Nucleus accumbens (tissue), 56 donors: ENCODE measurements at places on chromosomes 3 and 15.

DNA sequence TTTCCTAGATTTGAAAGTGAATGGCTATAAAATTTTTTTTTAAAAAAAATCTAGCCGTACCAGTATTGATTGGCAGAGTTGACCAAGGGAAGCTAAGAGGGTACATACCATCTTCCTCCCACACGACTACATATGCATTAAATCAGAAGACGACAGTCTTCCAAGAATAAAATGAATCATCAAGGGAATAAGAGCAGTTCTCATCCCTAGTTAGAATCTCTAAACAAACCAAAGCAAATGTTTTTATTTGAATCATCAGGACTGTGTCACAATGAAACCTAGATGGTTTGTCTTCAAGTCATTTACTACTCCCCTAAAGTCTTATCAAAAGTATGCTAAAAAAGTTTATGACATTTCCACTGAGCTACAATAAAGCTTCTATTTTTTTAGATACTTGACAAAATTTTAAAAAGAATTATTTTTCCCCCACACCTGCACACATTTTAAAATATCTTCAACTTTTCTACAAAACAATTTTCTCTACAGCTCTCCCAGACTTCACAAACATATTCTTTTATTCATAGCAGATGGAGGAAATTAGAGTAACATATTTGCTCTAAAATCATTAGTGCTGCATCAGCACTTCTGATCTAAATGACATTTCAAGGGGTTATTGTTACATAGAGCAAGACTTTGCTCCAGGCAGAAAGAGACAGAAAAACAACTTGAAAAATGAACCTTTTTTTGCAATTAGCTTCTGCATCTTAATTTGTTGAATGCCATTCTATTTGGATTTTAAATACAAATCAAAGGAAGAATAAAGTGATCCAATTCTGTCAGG lies 547.1 kb downstream of the FHIT start:
- no peak for DNase-seq

GRCh38 chr15:101207867-101208288 lies 44.0 kb downstream of the CHSY1 start:
- DNase-seq = no peak

DNA sequence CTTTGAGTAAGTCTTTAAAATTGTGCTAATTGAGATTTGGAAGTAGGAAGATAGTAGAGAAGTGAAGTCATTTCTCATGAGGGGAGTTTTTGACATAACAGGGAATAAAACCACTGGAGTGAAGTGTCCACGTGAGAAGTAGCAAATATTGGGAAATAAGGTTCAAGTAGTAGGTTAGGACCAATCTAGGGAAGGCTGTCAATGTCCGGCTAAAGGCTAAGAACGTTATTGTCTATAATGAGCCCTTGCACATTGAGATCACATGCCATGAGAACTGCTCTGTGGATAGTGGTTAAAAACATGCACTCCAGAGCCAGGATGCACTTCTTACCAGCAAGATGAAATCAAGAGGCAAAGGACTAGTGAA lies 459.9 kb upstream of the TPRG1 start:
- DNase-seq = no peak

DNA sequence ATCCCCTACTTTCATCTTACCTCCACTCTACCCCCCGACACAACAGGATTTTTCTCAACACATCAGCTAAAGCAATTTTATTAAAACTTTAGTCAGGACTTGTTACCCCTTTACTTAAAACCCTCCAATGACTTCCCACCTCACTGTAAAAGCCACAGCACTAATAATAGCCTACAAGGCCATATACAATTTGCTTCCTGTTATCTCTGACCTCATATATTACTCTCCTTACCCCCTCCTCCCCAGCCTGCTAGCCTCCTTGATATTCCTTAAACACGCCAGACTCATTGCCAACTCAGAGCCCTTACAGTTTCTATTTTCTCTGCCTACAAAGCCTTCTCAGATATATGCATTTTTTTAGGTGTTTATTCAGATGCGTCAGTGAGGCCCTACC lies 54.4 kb downstream of the DCUN1D1 start:
- no peak for DNase-seq

GRCh38 chr3:117941756-117942155 lies 1092.9 kb downstream of the IGSF11 start:
- no peak for DNase-seq

DNA sequence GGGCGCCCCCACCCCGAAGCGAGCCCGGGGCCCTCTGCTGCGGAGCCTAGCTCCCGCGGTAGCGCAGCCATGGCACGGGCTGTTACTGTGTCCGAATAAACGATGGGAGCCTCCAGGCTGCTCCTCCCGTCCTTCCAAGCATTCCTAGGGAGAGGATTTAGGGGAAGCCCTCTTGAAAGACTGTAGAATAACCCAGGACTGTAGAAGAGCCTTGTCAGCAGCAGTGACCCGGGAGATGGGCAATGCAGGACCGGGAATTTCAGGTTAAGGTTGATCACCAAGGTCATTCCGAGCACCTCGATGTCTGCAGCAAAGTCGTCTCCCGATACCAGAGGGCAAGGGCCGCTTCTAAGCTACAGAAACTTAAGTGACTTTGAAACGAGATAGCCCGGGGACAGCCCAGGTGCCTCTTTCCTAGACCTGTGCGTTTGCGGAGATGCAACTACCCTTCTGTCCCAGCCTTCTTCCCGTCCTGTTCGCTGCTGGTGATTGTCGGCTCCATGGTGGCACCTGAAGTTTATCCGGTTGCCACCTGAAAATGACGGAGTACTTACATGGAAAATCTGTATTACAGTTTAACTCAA lies 753 bp upstream of the MYO5A start:
- DNase-seq = no peak

GRCh38 chr3:185825639-185826481 lies 1.0 kb upstream of the IGF2BP2 start:
- DNase-seq = no peak

DNA sequence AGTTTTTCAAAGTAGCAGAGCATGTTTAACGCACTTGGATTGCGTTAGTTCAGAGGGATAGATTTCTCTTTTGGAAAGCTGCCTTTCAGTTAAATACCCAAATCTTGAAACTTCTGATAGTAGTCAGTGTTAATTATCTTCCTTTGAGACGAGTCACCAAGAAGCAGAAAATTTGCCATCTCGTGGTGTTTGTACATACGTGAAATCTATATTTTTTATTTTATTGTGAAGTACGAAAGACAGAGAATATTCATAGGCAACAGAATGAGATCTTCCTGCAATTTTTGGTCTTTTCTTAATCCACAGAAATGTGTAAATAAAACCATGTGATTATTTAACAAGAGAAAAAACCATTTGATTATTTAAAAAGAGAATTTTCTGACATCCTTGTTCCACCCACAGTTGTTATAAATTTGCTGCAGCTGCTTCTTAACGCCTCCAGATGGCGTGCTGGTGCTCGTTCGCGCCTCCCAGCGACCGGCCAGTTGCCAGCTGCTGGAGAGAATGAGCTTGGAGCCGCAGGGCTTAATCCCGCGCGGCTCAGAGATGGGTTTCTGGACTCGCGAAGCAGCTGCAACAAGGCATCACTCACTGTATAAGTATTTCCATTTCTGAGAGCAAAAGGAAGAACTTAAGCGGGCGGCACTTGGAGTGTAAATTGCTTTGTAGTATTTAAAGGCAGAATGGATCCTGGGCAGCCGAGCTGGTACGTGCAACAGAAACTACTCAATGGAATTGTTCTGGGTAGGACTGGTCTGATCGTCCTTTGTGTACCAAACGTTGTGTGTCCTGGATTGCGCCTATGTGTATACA lies 10.5 kb upstream of the SLITRK3 start:
- peak; percentile 64 for DNase-seq

- DNase-seq = no peak
Measured at GRCh38 chr3:100781301-100781700, 72.0 kb downstream of the TFG start.

DNA sequence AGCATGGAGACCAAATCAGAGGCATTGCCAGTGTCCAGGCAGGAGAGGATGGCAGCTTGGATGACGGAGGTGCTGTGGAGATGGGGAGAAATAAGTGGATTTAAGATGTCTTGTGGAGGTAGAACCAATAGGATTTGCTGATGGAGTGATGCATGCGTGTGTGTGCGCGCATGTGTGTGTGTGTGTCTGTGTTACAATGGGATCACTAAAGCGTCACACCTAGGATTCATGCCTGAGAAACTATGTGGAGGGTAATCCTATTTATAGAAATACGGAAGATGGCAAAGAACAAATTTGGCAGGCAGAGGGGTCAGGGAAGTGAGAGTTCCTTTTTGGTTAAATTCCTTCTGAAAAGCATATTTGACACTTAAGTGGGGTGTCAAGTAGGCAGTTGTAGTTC lies 64.8 kb upstream of the ARL8B start:
- no peak for DNase-seq

DNA sequence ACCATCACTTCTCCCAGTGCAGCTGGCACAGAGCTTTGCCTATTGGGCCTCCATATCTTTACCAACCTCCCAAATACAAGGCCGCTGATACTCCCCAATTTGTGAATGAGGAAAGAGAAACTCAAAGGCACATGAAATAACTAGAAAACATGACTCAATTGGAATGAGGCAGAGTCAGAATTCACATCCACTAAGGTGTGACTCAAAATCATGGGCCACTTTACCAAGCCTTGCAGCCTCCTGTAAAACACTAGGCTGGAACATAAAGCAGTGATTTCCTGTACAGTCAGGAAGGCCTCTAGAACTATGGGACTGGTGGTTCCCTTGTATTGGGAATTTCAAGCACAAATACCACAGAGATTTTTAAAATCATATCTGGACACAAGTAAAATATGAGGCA lies 128.6 kb downstream of the DCLK3 start:
- no peak for DNase-seq

GRCh38 chr15:60328852-60329443 lies 68.8 kb downstream of the ANXA2 start:
- no peak for DNase-seq

GRCh38 chr3:61688307-61688984 lies 127.1 kb downstream of the PTPRG start:
- DNase-seq = no peak

DNA sequence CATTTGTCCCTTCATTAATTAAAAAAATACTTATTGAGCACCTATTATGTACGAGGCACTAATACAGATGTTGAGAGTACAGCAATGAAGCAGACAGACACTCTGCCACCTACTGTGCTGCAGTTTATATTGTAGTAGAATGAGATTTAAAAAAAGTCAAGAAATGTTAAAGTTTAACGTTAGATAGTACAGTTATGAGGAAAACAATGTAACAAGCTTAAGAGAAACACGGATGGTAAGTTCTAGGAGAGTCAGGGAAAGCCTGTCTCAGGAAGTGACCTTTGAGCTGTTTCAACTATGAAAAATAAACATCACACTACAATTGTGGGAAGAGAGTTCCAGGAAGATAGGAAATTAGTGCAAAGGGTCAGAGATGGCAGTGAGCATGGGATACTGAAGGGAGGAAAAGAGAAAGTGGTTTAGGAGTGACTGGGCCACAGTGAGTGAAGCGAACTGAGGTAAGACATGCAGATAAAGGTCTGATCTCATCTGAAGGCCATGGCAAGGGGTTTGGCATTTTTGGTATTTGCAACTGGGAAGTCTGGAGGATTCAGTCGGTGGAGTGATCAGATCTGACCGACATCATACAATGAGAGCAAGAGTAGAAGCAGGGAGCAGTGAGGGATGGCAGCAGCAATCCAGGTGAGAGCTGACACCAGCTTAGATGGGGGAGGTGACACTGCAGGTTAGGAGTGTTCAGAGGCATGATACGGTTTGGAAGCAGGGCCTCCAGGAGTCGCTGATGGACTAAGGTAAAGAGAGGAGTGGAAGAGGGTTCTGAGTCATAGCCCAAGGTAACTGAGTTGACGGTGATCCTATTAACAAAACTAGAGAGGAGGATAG lies 28.5 kb downstream of the PLSCR4 start:
- no peak for DNase-seq

GRCh38 chr3:169430707-169431404 lies 232.7 kb downstream of the MECOM start:
- DNase-seq = no peak

GRCh38 chr3:79761441-79761840 lies 6.4 kb downstream of the ROBO1 start:
- DNase-seq = no peak

DNA sequence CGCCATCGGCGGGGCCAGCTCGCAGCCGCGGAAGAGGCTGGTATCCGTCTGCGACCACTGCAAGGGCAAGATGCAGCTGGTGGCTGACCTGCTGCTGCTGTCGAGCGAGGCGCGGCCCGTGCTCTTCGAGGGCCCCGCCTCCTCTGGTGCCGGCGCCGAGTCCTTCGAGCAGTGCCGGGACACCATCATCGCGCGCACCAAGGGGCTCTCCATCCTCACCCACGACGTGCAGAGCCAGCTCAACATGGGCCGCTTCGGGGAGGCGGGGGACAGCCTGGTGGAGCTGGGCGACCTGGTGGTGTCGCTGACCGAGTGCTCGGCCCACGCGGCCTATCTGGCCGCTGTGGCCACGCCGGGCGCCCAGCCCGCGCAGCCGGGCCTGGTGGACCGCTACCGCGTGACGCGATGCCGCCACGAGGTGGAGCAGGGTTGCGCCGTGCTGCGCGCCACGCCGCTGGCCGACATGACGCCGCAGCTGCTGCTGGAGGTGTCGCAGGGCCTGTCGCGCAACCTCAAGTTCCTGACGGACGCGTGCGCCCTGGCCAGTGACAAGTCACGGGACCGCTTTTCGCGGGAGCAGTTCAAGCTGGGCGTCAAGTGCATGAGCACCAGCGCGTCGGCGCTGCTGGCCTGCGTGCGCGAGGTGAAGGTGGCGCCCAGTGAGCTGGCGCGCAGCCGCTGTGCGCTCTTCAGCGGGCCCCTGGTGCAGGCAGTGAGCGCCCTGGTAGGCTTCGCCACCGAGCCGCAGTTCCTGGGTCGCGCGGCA lies 1.8 kb downstream of the TLNRD1 start:
- DNase-seq = no peak

- DNase-seq = no peak
Measured at GRCh38 chr3:60217156-60217911, 1033.9 kb downstream of the FHIT start.

- no peak for DNase-seq
Measured at GRCh38 chr3:14295801-14296200, 106.6 kb upstream of the SLC6A6 start.

- no peak for DNase-seq
Measured at GRCh38 chr15:42450425-42450790, 40.5 kb downstream of the ZNF106 start.

GRCh38 chr15:77753281-77753873 lies 120.7 kb upstream of the LINGO1 start:
- DNase-seq = no peak

DNA sequence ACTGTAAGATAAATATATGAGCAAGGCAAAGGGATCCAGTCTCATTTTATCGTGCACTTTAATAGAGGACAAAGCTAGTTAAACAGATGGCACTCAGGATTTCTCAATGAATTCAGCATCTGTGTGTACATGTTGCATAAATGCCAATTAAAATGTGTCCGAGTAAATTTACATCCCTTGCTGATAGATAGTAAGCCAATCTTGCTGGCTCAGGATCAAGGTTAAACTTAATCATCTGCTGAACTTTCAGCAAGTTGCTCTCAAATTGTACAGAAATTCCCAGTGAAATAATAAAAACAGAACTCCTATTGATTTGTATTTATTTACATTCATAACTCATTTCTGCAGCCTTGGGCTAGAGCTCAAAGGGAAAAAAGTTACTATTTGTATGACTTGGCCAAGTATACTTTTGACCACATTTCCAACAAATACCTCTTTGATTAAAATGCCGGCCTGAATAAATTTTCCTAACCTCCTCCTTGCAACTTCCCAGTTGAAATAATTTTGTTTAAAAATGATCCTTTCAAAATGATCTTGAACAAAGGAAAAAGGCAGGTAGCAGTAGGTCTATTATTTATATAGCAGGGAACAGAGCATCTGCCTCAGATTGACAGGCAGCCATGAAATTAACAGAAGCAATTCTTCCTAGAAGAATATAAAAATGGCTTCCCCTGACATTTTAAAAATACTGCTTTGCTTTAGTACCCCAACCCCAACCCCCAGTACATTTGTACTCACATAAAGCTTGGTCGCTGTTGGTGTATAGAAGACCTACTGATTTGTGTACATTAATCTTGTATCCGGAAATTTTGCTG lies 1001.9 kb downstream of the ROBO1 start:
- DNase-seq = no peak
